ENCODE measurements at places on chromosomes 2 and 18.

DNA sequence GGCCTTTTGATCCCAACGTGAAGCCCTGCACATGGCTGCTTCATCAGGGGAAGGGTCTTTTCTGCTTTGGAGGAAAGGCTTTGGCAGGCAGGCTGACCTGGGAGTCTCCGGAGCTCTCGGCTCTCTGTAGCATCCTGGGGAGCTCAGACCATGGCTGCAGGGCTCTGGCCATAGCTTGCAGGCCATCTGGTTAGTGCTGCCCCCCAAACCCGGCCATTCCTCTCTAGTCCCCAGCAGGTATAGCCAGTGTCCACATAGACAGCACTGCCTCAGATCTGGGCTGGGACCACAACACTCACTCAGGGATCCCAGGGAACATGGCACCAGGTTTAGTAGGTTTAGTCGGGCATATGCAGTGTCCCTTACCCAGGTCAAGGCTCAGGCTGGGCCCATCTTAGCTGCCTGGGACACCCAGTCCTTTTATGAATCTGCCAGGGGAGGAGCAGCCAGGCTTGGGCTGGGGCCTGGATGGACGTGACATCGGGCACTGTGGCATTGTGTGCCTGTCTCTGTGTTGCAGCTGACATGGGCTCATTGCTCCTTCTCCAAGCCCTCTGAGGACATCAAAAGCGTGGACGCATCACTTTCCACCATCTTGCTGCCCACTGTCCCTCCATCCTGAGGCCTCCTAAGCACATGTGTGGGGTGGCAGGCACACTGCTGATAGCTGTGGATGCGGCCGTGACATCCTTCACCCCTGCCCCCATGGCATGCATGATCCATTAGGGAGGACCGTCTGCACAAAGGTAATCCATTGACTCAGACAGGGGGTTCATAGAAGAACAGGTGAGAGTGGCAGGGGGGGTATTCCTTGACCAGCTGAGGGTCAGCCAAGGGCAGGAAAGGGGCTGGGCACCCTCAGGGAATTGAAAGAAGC, 19.2 kb upstream of the GPR35 start:
- no peak for DNase-seq

DNA sequence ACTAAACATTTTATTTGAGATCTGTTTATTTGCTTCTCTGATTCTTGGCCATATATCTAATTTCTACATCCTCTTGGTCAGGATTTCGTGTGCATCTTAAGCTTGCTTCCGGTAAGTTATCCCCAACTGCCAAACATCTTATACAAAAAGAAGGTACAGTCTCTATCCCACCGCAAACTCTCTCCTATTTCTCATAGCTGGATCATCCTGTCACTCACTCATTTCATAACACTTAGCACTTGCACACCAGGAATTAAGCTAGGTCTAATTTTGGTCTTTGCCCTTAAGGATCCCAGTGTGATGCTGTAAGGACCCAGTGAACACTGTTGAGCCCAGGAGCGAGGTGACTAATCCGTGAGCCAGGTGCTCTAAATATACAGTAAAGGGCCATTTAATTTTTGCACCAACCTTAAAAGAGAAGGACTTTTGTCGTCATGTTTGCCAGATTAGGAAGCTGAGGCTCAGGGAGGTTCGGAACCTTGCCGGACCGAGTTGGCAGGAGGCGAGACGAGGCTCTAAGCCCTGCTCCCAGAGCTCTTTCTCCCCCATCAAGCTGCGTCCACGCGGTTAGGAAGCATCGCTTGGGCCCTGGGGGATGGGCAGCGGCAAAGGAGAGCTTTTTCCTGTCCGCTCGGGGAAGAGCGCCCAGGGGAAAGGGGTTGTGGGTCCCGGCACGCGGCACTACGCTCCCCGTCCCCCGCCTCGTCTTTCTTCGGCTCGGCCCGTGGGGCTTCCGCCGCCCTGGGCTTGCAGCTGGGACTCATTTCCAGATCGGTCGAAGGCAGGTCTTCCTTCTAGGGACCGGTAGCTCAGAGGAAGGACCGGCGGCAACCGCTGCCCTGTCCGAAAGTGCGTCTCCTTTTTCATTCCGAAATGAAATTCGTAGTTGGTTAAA, 4.1 kb upstream of the ITPRIPL1 start:
- DNase-seq = no peak

DNA sequence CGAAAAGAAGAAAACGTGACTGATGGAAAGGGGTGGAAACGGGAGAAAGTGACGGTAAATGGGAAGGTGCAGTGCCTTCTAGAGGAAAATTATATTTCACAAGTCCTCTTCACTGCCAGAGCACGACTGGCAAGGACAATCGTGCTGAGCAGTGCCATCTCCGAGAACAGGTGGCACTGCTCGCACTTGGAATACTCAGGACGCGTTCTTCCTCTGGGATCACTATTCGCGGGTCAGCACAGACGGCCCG, 364 bp downstream of the STAT1 start:
- no peak for DNase-seq

GRCh38 chr18:43757273-43757672, 480.0 kb upstream of the SYT4 start:
- no peak for DNase-seq

DNA sequence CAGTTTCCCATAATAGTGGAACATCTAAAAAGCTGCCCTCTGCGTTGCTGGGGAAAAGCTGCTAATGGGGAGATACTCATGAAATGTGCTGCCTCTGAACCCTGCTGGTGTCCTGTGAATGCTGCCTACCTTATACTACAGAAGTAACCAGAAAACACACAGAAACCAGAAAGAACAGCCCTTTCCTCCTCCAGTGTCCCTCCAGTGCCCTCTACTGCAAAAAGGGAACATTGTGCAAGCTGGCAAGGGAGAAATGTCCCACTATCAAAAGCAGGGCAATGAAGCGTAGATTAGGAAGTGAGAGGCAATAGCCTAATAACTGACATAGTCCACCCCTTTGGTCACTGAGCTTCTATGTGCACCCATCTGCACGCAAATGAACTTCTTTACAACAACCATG, 162.7 kb upstream of the ETAA1 start:
- DNase-seq = no peak

DNA sequence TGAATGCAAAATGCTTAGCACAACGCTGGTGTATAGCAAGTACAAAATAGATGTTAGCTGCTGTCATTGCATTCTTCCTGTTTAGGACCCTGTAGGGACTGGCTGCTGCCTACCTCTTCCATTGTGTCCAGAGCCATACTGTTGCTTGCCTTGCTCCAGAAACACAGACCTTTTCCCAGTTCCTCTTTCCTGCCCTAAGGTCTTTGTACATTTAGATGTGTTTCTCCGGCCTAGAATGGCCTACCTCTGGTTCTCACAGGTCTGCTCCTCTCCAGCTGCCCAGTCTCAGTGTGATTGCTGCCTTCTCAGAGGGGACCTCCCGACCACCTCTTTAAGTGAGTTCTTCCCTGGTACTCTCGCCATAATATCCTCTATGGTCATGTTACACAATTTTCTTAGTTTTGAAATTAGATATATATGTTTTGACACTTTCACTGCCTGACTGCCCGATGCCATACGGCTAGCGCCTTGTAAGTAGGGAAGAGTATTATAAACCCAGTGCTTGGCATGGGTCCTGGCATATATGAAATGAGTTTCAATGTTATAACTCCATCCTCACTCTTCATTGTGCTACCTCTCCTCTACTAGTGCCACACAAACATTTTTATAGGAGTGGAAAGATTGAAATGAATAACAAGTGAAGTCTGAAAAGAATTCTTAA, 48.3 kb downstream of the RFTN2 start:
- DNase-seq = no peak

GRCh38 chr2:64635976-64636911, 17.5 kb downstream of the SERTAD2 start:
- DNase-seq = no peak

DNA sequence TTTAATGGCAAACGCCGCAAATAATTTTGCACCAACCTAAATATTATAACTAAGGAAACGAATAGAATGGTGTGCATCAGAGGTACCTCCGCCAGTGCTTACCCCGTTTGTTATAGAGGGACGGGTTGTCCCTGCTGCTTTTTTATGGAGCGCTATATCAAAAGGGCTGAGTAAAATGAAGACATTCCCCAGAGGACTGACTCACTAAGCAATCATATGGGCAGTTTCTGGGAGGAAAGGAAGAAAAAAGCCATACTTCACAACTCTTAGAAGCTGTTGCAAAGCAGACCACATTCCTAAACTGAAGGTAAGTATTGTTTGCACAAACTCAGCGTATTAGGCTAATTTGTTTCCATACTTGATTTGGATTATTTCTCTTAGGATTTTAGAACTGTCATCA, 12.9 kb downstream of the ID2 start:
- no peak for DNase-seq

- DNase-seq = no peak
Measured at GRCh38 chr2:179349670-179350303, 85.2 kb upstream of the SESTD1 start.

GRCh38 chr2:39728941-39729351, 50.1 kb downstream of the THUMPD2 start:
- no peak for DNase-seq

DNA sequence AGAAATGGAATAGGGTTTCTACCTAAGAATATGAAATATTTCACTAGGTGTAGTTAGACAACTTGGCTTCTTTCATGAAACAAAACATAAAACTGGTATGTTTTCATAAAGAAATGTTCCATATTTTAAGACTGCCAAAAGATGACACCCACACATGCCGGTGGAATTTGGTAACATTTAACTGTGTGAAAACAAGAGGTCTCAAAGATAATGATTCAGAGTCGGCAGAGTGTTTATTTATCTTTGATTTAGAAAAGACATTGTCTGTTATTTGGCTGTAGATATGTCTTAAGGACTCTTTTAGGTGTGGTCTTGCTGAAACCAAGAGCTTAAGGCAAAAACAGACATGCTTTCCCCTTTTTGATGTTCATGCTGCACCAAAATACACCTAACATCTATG, 63.5 kb upstream of the FN1 start:
- DNase-seq = no peak

DNA sequence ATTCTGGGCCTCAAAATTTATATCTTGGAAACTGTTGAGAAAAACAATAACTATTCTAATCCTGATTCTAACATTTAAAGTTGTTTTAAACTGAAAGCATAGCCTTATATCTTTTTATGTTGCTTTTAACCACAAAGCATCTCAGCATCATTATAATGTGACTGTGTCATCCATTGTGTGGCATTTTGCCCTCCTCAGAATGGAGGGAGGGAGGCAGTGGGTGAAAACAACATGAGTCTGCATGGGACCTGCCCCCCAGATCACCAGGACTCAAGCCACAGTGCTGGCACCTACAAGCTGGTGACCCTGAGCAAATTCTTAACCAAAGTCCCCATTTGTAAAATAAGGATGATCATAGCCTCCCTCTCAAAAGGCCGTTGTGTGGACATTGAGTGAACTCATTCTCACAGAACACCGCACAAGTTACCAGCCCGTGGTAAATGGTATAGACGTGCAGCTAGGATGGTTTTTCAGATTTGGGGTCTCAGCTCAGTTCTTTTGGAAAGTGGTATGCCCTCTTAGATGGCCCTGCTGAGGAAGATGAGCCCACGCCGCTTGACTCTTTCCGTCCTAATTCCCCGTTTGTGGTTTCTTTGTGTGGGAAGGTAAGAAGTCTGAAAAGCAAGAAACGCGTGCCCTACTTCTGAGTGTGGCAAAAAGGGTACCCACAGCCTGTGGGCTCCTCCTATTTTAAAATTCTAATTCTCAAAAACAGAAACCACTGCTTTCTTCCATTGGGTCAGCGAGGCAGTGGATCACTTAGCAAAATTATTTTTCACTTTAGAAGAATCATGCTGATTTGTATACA, 305.0 kb upstream of the ID2 start:
- no peak for DNase-seq

GRCh38 chr2:49687918-49688317, 533.6 kb upstream of the FSHR start:
- DNase-seq = no peak

DNA sequence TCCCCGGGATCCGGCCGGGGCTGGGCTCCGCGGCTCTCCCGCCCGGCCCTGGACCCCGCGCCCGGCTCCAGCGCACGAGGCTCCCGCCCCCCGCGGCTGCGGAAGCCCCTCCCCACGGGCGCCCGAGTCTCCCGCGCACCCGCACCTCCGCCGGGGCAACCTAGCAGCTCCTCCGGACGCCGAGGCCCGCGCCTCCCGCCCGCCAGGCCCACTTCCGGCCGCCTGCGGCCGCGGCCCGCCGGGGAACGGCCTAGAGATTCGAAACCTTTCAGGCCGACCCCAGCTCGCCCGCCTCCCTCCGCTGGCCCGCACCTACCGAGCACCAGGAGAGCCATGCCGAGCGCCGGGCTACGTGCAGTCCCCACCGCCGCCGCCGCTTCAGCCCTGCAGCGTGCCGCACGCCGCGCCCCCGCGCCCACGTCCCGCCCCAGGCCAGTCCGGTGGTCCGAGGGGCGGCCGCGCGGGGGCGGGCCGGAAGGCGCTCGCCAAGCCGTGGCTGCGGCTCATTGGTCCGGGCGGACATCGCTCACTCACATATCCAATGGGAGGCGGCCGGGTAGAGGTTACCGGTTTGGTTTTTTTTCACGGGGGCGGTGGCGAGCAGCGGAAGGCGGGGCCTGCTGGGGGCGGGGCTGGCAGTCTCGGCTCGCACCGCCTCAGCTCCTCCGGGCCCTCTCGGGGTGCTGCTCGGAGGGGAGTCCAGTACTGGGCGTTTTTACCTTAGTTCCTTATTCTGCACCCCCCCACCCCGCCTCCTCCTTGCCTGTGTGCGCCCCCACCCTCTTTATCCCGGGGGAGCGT, at the start of gene PDIA6:
TSS of gene PDIA6 (minus strand) at position 424 of the 801 bp plus-strand sequence. CDS start at position 335, 89 bp downstream.
- peak; percentile 95 for DNase-seq

- no peak for DNase-seq
Measured at GRCh38 chr2:237471438-237472186, 15.4 kb upstream of the MLPH start.

DNA sequence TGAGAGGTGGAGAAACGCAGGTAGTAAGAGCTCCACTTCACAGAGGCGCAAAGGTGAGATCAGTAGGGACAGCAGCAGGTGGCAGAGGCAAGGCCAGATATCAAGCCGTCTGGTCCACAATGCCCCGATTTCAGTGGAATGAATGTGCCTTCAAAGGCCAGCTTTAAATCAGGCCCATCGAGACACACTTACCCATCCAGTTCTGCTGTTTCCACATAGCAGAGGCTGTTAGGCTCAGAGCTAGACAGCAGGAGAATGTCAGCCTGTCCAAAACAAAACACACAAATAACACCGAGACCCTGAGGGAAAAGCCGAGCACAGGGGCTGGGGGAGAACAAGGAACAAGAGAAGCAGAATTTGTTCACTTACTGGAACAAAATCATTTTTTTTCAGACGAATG, 75.8 kb upstream of the NARS1 start:
- no peak for DNase-seq

DNA sequence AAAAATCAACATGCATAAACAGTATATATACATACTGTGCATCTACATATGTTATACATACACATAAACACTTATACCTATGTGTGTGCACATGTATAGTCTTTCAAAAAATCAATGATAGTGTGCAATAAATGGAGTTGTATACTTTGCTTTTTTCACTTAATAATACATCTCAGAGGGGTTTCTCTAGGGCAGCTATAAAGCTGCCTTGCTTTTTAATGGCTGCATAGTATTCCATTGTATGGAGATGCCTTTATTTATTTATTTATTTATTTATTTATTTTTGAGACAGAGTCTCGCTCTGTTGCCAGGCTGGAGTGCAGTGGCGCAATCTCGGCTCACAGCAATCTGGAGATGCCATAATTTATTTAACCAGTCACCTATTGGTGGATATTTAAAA, 7.4 kb upstream of the RNF125 start:
- no peak for DNase-seq

GRCh38 chr2:232290668-232291067, 87.9 kb upstream of the ALPP start:
- DNase-seq = no peak

GRCh38 chr2:144015655-144016245, 504.2 kb downstream of the ZEB2 start:
- DNase-seq = no peak

All from CD4-positive, alpha-beta memory T cell (primary cell).